ENCODE measurements at places on chromosomes 5 and 9.
A peak's percentile ranks its signal among the peaks of the same experiment; 100 is the strongest.

DNA sequence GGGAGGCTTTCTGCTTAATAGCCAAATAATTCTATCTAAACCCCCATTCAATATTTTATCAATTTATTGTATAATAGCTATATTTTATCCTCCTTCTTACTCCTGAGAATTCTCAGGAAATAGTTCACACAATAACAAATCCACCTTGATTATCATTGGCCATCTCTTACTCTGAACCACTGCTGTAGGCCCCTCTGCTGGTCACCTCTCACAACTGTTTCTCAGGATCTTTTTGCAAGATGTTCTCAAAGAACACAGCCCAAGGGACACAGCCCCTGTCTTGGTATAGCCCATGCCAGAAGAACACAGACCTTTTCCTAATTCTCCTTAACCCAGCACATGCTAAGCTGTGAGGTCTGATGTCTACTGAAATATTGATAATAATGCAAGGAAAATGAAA, 74.9 kb upstream of the HTR4 start:
- DNase-seq = no peak

GRCh38 chr5:179217956-179218942, 127.0 kb downstream of the ADAMTS2 start:
- DNase-seq = no peak

GRCh38 chr5:150583541-150584225, 56.8 kb upstream of the SYNPO start:
- no peak for DNase-seq

GRCh38 chr5:179504191-179504590, 46.2 kb upstream of the RUFY1 start:
- DNase-seq = no peak

DNA sequence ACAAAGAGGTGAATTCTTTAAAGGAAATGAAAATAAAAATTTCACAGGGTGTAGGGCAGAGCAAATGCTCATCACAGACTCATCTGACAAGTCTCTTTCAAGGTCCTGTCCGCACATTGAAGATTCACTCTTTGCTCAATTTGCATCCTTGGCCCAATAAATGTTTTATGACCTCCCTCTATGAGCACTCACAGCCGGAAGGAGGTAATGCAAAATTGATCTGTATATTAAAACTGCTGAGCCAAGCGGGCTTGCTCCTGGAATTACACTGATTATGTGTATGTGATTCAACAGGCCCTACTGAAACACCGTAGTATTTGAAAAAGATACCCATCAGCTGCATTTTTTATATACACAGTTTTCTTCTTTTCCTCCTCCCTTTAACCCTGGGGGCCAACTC, 246.8 kb downstream of the IZUMO3 start:
- no peak for DNase-seq

GRCh38 chr9:115985657-115986056, 167.9 kb upstream of the PAPPA start:
- DNase-seq = no peak

DNA sequence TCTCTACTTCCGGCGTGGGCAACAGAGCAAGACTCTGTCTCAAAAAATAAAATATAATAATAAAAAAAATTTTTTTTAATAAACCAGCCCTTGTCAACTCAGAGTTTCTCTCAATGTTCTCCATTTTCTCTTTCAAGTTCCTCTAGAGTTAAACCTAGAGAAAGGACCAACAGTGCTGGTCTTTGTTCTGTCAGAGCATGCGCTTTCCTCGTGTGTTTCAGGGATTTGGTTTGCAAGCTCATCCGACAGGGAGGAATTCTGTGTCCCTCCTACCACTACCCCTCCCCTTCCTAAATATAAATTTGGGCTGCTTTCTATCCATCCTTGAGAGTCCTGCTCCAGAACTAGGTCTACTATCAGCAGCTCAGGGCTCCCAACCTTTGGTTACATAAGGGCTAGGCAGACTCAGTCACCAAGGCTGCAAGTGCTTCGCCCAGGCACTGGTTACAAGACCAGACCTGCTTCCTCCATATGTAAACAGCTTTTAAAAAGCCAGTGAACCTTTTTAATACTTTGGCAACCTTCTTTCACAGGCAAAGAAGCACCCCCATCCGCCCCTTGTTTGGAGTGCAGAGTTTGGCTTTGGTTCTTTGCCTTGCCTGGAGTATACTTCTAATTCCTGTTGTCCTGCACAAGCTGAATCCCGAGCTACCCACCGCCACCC, 13.5 kb downstream of the SETX start:
- no peak for DNase-seq

- DNase-seq = no peak
Measured at GRCh38 chr5:26024774-26025173, 1013.6 kb downstream of the CDH9 start.

DNA sequence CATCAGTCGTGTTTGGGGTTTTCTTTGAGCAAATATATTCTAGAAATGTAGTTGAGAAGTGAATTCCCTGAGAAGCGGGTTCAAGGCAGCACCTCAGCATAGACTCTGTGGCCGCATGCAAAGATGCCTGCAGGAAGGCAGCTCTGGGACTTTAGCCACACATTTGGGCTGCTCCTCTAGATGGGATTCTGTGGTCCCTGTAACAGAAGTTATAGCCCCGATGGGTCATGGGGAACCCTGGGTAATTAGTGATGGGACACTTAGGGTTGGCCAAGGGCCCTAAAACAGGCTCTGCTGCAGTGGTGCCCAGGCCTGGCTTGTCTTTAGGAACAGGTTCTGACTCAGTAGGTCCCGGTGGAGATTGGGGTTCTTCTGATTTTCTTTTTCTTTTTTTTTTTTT, 36.8 kb downstream of the PHF2 start:
- no peak for DNase-seq

GRCh38 chr5:170121321-170121720, 15.6 kb downstream of the FOXI1 start:
- no peak for DNase-seq

GRCh38 chr9:104802110-104802509, 38.2 kb downstream of the NIPSNAP3B start:
- DNase-seq = no peak

DNA sequence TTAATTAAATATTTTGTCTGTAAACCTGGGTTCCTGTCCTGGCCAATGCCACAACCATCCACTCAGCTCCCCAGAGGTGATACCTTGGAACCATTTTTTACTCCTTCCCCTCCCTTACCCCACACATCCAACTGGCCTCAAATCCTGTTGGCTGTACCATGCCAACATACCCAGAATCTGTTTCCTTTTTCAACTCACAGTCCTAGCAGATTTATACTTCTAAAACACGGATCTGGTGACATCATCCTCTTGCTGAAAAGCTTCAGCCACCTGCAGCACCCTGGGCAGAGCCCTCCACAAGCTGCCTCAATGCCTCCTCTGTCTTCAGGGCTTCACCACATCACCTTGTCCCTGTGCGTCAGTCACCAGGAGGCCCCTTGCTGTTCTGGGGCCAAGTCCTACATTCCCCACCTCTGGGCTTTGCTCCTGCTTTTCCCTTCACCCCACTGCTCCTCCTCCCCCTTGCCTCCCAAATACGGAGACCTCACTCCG, 14.9 kb downstream of the SEMA6A start:
- no peak for DNase-seq

DNA sequence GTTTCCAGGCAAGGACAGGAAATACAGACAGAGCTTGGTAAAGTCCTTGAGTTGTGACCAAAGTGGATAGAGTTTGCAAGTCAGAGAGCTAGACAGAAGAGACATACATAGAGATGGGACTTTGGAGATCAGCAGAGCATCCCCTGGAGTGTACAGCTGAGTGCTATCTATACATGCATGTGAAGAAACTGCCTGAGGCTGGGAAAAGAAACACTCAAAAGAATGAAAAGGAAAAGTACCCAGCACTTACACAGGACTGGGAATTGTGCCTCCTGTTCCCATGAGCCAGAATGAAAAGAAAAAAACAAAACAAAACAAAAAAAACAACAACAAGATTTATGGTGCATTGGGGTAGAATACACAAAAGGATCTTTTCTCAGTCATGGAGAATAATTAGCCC, 606.4 kb downstream of the ZNF608 start:
- DNase-seq = no peak

GRCh38 chr5:88895681-88896501, 12.9 kb upstream of the MEF2C start:
- DNase-seq = no peak

DNA sequence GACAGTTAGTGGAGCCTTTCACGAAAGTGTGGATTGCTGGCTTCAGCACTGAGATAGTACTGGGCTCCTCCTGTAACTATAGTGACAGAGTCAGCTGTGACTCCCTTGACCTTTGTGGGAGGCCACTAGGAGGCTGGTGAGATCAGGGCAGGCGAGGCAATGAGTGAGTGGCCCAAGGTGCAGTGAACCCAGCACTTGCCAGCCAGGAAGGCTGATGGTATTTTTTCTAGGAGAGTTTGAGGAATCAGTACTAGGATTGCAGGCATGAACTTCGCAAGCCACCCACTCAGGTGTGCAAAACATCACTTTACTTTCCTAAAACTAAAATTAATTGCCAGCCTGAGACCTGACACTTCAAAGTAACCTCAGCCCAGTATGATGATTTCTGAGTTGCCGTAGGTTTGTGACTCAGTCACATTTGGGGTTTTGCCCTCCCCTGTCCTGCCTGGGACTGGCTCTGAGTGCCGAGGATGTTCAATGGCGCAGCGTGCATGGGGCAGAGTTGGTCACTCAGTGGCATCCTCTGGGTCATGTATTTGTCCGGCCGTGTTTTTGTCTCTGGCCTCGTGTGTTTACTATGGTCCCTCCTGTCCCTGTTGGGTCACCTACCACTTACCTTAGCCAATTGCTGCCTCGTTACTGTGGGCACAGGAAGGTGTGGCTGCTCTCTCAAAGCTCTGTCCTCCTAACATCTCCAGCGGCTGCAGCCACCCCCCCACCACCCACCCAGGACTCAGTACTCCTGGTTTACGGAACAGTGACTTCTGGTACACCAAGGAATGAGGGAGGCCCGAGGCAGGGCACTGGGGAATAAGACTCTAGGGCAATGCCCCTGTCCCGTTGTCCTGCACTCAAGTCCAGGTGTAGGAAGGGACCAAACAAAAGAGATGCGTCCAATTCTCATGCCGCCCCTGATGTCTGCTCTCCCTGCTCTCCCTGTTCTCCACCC, 67.2 kb downstream of the IL31RA start:
- DNase-seq = no peak

DNA sequence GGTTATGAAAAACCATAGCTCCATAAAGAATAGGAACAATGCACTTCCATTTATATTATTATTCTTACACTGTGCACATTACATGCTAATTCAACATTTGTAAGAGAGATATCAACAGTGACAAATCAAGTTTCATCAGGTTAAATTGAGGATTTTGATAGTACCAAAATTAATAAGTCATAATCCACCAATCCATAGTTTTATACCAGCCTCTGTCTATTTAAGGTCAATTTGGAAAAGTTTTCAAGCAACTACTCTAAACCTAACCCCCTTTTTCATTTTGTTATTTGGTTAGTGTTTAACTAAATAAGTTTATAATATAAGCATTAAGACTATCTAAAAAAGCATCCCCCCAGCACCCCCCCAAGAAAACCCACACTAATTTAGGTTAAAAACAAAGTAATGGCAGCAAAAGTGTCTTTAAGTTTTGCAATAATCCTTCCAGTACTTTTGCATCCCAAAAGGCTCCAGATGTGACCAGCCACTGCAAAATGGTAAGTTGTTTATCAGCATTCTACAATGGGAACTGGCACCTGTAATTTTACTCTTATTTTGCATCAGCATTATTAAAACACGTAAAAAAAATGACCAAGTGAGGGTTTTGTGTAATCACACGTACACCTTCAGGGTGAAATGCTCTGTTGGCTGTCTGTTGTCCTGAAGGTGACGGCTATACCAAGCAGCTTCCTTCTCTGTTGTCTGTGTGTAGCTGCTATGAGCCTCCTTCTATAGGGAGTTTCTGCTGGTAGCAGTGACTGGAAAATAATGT, 36.8 kb upstream of the SSBP2 start:
- peak; percentile 82 for DNase-seq

DNA sequence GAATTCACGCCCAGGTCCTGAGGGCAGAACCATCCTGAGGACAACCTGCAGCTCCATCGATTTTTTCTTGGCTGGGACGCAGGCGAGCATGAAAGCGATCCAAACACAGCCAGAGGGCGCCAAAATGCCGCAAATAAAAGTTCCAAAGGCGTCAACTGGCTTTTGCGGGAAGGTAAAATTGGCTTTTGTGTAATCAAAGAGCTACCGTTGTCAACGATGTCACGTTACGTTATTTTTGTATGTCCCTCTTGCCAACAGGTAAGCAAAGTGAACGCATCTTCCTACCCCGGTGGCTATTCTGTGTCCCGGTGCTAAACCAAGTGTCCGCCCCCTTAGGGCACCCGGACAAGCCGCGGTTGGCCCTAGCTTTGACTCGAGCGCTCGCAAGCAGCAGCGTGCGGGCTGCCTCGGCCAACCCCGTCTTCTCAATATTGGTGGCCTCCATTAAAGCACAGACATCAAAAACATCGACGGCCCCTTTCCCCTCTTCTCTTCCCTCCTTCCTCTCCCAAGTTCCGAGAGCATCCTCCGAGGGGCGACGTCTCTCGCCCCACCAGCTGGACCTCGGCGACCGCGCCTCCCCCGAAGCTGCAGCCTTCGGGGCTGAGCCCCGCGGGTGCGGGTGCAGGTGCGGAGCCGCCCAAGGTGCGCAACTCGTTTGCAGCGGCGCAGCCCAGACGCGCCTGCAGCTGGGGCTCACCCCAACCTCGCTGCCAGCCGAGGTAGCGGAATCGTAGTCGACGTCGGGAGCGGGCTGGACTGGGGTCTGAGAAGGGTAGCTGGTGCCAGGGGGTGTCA, 1.1 kb upstream of the BASP1 start:
- DNase-seq = peak; percentile 88

GRCh38 chr5:127206320-127207113, 84.1 kb upstream of the MEGF10 start:
- DNase-seq = no peak

GRCh38 chr5:143318833-143319232, 84.7 kb downstream of the NR3C1 start:
- no peak for DNase-seq

DNA sequence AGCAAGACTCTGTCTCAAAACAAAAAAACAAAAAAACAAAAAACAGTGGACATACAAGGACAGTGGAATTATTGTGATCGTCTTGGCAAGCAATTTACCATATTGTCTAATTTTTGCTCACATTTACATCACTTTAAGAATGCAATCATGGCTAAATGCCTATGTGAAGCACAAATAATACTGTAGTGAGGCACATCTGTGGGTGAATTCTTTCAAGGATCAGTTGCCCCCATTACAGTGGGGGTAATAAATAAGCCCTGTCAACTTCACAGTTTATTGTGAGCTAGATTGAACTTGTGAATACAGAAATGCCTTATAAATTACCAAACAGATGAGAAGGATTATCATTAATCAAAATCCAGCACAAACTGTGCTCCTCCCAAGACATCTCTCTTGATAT, 150.2 kb upstream of the PAPPA start:
- no peak for DNase-seq

GRCh38 chr9:113187929-113188595, 33.0 kb downstream of the FKBP15 start:
- DNase-seq = no peak
